MCF 10A (cell line): ENCODE measurements at places on chromosomes 4 and X. TPM values are rescaled to one million over a fixed set of nuclear protein-coding genes. Genes with fewer than 3 reads are reported as not detected.

The HOPX gene
- not detected in 2 replicates for total RNA-seq

- DNase-seq, result no peak
Measured at GRCh38 chr4:73772363-73772762, 32.0 kb downstream of the CXCL8 start.

DNA sequence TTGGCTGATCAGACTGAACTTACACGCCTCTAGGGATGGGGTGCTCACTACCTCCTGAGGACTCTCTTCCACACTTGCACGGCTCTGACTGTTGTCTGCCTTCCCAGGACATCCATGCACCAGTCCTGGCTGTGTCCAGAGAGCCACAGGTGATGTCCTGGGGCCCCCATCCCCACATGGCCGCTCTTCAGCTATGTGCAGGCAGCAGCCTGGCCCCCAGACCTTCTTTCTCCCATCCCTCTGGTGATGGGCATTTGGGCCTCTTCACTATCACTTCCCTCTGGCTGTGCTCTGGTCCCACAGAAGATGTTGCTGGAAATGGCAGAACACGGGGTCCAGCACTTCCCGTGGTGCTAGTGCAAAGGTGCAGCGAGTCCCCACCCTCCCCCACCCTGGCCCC is 40.9 kb upstream of the HMX1 start:
- no peak for DNase-seq

The VEGFC gene
- total RNA-seq, result 11.1 and 14.2 TPM in 2 replicates

GRCh38 chr4:107404591-107405300 is 315.3 kb downstream of the PAPSS1 start:
- DNase-seq, result no peak

The GC gene
- total RNA-seq, result not detected in 2 replicates

The OTC gene
- total RNA-seq, result not detected in 2 replicates

- no peak for DNase-seq
Measured at GRCh38 chr4:174674305-174674840, 152.1 kb upstream of the HPGD start.

The DACH2 gene
- not detected in 2 replicates for total RNA-seq

GRCh38 chr4:22877486-22878052 is 184.8 kb downstream of the GBA3 start:
- no peak for DNase-seq

DNA sequence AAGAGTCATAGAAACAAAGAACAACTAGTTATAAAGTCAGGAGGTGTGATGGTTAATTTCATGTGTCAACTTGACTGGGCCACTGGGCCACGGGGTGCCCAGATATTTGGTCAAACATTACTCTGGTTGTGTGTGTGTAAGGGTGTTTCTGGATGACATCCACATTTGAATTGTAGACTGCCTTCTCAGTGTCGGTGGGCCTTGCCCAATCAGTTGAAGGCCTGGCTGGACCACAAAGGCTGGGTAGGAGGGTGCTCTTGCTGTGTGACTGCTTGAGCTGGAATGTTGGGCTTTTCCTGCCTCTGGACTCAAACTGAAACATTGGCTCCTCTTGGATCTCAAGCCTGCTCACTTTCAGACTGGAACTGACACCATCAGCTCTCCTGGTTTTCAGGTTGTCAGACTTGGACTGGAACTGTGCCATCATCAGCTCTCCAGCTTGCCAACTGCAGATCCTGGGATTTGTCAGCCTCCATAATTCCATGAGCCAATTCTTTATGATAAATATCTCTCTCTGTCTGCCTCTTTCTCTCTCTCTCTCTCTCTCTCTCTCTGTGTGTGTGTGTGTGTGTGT is 41.4 kb downstream of the CLDN34 start:
- no peak for DNase-seq

The CITED1 gene
- 0.37 and 0.72 TPM in 2 replicates for total RNA-seq

- DNase-seq, result peak; percentile 68
Measured at GRCh38 chr4:173371292-173372192, 788 bp downstream of the SAP30 start.

DNA sequence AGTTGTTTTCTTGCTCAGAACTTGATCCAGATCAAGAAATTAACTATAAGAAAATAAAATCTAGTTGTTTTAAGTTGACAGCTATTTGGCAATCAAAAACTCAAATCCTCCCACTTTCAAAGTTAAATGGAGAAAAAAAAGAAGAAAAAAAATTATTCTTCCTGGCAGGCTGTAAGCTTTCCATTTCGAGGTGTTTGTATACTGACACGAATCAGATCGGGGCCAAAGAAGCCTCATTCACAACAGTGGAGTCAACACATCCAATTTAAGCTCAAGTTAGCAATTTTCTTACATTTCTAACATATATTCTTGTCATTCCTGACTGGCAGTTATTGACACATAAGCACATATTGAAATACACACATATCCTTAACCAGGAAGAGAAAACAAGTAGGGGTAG is 119.4 kb downstream of the UNC5C start:
- no peak for DNase-seq

DNA sequence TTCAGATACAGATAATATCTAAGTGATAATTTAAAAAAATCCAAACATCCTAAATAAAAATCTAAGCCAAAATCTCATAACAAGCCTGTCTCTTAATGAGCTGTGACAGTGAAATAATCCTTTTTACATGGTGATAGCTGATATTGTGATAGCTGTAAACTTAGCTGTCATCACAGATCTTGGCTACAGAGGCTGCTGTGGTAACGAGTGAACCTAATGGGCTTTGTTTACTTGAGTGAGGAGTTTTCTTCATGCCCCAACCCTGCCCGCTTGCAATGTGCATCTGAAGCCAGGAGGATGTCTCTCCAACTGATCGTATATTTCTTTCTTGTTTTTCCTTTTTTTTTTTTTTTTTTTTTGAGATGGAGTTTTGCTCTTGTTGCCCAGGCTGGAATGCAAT is 41.5 kb upstream of the YTHDC1 start:
- no peak for DNase-seq
